ENCODE measurements at places on chromosomes 2 and 18.

DNA sequence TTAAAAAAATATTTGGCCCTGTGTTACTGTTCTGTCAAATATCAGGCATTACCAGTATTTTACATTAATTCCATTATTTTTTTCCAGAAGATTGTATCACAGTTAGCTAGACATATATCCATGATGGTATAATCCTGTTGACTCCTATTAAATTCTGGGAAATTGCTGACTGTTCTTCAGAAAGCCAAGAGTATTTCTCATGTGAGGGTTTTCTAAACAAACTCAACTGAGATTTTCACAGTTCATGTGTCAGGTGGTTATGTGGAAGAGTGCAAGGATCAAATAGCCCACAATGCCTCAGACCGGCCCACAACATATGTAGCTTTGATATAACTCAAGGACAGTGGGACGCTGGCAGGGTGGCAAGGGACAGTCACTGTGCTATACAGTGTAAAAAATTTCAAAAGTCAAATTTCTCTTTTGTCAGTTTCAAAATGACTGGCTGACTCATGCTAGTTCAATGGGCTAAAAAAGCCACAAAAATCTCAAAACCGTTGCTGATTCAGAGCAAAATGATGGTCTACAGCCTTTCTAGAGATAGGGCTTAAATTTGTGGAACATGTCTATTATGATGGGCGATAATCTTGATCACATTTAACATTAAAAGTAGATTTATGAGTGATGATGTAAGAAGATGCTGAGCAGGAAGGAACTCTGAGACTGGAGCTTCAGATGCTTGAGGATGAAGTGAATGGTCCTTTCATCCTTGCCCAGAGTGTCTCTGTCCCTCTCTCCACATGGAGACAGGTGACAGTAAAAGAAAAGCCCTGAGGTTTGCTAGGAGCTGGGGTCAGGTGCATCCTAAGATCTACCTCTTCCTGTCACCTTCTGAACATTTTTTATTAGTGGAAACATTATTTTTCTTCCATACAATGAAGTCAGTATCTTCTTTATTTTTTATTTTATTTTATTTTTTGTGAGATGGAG, 175.8 kb upstream of the PIEZO2 start:
- DNase-seq: no peak

DNA sequence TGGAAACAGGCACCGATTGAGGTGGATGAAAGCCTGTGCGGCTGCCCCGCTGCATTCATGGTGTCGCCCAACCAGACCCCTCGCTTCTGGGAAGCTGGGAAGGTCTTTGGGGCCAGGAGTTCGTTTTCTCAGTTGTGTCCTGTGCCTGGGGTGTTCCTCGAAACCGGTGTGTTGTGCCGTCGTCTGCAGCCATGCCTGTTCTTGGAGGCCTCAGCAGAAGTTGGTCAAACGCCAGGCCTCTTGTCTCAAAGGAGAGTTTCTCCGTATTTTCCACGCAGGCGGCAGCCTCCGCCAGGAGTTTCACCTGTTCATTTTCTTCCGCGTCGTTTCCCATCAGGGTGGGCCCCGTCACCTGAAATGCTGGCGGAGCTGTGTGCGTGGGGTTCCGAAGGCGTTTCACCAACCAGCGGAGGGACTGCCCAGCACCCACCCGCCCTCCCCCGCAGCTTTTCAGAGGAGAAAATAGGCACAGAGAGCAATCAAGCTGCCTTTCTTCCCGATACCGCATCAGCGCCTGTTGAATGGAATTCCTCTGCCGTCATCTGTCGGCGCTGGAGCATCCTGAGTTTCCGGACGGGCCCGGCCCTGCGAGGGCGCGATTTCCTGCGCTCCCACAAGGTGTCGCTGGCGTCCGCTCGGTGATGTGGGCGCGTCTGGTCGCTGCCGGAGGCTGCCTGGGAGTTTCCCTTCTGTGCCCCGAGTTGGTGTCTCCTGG, 17.0 kb upstream of the NFATC1 start:
- DNase-seq: peak; percentile 79

- DNase-seq: no peak
Observed at GRCh38 chr18:1663879-1664705, 759.4 kb downstream of the ADCYAP1 start.

DNA sequence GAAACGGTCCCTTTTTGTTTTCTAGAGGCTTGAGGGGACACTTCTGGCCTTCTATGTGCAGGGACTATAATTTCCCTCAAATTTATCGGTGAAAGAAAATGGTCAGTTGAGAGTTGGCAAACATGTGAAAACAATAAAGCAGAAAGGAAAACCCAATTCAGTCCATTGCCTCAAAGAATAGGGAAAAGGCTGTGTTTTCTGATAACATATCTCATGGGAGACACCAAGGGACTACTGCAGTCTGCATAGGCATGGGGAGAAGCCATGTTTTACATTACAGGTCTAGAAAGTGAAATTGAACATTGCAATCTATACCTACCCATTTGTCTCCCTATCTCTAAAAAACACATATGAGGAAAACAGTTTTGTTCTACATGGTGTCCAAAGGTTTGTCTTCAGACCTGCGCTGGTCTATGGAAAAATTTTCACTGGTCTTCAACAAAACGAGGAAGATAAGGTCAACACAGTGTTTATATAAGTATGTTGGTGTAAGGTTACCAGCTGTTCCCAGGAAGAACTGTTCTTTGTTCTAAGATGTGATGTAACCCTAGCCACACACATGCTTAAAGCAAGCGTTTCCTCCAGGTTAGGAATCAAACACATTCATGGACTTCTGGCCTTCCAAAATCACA, 179.7 kb downstream of the MREG start:
- no peak for DNase-seq

DNA sequence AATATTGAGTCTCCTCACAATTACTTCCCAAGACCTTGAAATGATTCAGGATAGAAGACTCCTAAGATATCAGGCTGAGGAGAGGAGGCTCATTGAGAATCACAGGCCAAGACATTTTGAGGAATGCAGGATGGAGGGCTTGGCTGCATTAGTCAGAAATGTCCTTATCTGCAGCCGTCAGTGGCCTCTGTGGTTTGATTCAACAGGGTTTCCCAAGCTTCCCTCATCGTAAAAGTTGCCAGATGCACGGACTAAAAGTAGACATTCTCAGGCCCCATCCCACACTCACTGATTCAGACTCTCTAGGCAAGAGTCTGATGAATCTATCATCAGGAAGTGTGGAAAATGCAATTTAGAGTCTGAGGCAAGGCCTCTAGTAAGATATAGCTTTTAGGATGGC, 34.0 kb upstream of the TMEM178A start:
- DNase-seq: no peak

GRCh38 chr2:102187496-102188150, 800 bp downstream of the IL1RL2 start:
- DNase-seq: peak; percentile 63

- DNase-seq: no peak
Observed at GRCh38 chr2:20198001-20198400, 26.9 kb downstream of the SDC1 start.

DNA sequence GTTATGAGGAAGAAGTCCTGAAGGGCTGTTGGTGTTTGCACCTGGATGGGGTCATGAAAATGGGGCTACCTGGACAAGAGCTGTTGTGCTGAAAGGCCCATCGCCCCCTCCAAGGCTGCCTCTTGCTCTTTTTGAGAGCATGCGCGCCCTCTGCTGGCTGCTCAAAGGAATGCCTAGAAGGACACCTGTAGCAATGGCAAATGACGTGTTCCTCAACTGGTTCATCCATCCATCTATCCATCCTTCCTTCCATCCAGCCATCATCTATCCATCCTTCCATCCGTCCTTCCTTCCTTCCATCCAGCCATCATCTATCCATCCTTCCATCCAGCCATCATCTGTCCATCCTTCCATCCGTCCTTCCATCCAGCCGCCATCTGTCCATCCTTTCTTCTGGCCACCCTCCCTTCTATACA, 17.2 kb upstream of the RPL31 start:
- DNase-seq: peak; percentile 69

DNA sequence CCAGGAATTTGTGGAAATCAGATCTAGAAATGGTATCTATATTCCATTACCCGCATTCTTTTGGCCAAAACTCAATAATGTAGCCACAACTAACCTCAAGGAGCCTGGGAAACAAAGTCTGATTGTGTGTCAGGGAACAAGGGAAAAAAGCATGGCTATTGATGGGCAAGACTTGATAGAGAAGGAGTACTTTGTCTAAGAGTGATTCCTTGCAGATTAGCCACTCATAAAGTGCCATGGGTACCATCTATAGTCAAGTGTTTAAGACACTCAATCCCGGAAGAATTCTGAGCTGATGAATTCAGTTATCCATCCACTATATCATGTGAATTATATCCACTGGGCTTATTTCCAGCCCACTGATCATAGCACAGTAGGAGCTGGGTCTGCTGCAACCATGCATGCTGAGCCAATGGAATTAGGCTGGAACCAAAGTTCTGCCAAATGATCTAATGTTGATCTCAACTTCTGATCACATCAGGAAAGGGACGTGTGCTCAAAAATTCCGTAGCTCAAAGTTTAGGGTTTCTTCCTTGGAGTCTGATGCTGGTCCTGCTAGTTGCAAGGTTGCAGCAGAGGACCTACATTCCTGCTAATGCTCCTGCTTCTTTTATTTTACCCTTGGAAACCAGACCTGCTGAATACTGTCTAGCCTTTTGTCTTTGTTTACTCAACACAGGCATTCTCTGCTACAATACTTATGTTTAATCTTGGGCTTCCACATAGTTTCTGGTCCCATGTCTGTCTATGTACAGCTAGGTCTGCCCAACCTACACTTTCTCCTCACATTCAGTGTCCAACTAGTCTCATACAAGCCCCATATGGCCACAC, 629.7 kb downstream of the IRS1 start:
- DNase-seq: no peak

- DNase-seq: no peak
Observed at GRCh38 chr18:6591491-6591890, 138.0 kb upstream of the ARHGAP28 start.

GRCh38 chr2:60858897-60859311, 22.5 kb upstream of the REL start:
- DNase-seq: no peak

- DNase-seq: no peak
Observed at GRCh38 chr2:143426296-143426695, 297.1 kb downstream of the ARHGAP15 start.

DNA sequence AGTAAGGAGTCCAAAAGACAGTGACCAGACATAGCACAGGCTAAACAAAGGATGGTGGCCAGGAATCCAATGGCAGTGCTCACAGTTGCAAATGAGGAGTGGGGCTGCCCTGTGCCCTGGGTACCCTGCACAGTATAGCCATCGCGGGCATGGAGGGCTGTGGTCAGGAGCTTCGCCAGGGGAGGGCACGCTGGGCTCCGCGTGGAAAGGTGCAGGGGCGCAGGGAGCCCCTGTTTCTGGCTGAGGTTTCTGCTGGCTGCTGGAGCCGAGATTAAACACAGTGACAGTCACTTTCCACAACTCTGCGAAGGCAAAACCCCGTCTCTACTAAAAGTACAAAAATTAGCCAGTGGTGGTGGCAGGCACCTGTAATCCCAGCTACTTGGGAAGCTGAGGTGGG, 194.7 kb downstream of the GALR1 start:
- DNase-seq: no peak

GRCh38 chr2:102063487-102063911, 71.7 kb downstream of the IL1R2 start:
- DNase-seq: no peak

- DNase-seq: no peak
Observed at GRCh38 chr2:1459727-1460126, 46.5 kb downstream of the TPO start.

- DNase-seq: no peak
Observed at GRCh38 chr2:37039580-37039979, 44.6 kb downstream of the HEATR5B start.

GRCh38 chr2:111157071-111157661, 36.5 kb downstream of the BCL2L11 start:
- no peak for DNase-seq

DNA sequence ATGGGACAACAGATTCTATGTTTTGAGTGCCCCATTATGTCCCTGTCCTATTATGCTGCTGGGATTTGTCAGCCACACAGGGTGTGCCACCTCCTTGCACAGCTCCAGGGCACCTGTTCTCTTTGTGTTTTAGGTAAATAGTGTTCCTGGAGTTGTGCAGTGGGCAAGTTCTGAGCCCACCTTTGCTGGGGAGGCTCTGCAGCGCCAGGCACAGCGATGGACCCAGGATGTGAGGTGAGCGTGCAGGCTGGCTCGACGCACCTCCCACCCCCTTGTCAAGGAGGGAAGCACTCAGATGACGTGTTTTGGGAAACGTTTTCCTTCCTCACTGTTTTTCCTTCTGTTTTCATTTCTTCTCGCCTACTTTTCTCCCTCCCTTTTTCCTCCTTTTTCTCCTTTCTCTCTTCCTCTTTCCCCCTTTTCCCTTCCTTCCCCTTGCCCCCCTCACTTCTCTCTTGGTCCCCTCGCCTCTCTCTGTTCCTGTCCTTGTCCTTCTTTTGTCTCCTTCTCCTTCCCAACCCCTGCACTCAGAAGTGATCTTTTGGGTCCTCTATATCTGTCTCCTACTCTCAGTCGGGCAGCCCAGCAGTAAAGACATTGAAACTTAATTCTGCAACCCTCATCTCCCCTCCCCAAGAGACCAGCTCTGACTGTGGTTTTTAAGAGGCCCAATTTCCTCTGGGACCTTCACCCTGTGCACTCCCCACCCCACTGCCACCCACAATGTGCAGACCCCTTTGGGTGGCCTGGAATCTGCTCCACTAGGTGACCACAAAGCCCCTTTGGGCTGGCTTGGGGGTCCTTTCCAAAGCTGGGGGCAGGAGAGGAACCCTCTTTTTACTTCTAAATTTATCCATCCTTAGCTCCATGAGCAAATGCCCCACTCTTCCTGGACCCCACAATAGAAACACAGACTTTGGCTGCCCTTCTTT, 104.0 kb downstream of the MCFD2 start:
- no peak for DNase-seq

DNA sequence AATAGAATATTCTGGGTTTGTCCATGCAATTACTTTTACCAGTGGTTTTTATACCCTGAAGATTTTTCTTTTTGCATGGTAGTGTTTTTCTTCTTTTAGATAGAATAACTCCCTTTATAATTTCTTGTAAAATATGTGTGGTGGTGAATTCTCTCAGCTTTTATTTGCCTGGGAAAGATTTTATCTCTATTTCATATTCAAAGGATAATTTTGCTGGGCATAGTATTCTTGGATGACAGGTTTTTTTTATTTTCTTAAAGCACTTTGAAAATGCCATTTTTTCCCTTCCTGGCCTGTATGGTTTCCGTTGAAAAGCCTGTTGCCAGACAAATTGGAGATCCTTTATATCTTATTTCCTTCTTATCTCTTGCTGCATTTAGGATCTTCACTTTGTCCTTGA, 113.5 kb downstream of the MYO3B start:
- no peak for DNase-seq

DNA sequence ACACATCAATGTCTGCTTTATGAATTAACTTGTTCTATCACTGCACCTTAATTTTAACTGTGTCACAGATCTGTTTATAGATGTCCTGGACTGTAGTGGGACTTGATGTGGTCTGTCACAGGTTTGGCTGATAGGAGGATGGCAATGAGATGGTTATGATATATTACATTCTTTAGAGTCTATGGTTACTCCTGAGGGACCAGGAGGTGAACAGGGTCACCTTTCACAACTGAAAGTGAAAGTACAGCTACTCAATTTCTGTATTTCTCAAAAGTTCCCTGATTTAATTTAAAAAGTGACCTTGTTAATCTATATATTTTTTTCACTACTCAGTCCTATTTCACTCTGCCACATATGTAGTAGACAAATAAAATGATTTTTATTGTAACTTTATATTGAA, 1284.1 kb upstream of the GYPC start:
- no peak for DNase-seq

- DNase-seq: peak; percentile 65
Observed at GRCh38 chr2:98761267-98761781, 30.4 kb upstream of the MGAT4A start.

All from CD4-positive, alpha-beta T cell (primary cell).